AG09309 (cell line): ENCODE measurements at places on chromosomes 7 and 10.

GRCh38 chr7:155791836-155792235, 20.4 kb downstream of the SHH start:
- no peak for DNase-seq

- no peak for DNase-seq
Measured at GRCh38 chr7:9022456-9022855, 589.0 kb downstream of the NXPH1 start.

GRCh38 chr7:149495785-149496641, 1.6 kb downstream of the ZNF746 start:
- peak; percentile 35 for DNase-seq

DNA sequence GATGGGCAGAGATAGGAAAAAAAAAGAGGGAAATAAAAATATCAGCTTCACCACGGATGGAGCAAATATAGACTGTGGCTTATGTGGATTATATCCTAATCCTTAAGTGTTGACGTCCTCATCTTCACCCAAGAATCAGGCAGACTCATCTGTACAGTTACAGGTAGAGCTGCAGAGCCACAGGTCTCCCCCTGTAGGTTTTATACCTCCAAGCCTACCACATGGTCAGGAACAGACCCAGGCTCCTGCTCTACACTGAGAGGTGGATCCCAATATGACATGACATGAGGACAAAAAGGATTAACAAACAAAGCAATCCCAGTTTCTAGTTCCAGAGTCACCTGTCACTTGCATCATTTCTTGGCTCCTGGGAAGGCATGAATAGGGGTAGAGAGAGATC, 400.8 kb downstream of the SEMA3D start:
- DNase-seq, result no peak

DNA sequence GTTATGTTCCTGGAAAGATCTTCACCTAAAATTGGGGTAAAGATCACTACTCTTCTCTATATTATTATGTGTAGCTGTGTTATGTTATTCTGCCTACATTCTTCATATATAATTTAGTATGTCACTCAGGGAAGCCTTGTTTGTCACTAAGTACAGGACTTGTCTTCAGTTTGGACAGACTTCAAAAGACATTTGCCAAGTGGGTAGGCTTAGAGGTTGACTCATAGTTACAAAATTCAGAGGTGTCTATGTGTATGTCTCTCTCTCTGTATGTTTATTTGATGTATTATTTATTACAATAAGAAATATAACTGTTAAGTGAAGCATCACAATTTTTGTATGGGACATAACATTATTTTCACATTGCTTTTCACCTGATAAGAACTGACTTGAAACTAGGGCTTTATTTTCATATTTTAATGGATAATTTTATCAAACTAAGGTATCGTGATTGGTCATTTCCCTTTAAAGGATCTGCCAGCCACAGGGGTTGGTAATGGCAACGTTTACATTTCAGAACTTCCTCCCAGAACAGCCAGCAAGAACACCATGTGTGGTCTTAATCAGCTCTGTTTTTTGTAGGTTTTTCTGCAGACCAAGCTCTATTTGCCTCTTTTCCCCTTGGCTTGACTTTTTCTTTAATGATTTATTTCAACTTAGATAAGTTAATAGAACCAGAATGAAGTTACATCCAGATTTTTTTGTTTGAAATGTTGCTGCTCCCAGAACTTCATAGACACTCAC, 262.1 kb upstream of the CACNA2D1 start:
- no peak for DNase-seq

DNA sequence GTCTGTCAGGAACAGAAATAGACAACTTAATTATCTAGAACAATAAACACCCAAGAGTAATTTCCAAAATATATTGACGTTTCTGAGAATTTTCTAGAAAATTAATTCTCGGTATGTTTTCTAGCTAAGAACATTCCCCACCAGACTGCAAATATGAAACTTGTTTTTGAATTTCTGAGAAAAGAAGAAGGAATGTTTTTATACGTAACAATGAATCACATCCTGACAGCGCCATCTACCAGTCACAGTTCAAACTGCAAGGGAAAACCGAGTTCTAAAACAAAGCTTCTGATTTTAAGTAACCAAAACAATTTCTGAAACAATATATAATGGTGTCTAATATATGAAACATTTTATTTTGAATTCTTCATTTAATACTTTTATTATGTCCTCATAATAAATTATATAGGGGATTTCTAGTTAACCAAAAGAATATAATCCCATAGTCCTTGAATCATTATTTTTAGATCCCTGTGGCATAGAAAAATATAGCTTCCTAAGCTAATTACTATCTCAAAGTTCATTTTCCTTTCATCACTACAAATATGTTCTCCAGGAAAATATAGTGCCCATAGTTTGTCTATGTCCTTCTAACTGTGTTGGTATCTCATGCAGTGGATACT, 34.5 kb upstream of the MEOX2 start:
- DNase-seq, result peak; percentile 20

DNA sequence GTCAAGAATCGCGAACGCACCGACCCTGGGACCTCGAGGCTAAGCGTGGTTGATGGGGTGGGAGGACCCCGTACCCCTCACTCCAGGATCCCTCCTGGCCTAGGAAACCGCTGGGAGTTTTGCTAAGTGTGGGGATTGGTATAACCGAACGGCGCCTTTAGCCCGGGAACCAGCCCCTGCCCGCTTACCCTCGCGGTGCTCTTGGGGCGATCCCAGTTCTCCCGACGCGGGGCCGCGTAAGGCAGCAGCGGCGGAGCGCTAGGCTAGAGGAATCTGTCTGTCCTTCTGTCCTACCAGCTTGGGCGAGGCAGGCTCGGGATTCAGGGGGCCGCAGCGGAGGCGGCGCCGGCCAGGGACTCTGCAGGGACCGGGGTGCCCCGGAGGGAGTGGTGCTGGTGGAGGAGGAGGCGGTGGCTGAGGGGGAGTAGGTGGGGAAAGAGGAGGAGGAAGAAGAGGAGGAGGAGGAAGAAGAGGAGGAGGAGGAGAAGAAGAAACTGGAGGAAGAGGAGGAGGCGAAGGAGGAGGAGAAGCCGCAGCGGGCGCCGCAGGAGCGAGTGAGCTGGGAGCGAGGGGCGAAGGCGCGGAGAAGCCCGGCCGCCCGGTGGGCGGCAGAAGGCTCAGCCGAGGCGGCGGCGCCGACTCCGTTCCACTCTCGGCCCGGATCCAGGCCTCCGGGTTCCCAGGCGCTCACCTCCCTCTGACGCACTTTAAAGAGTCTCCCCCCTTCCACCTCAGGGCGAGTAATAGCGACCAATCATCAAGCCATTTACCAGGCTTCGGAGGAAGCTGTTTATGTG, 439 bp upstream of the EMX2 start:
- DNase-seq, result peak; percentile 14
